ENCODE measurements at places on chromosomes 5 and 9. TPM values are rescaled to one million over a fixed set of nuclear protein-coding genes. Genes with fewer than 3 reads are reported as not detected.

Gene MEIKIN
- total RNA-seq: not detected

Gene PCDHGA4
- 13.7 TPM for total RNA-seq

Gene CDH9
- not detected for total RNA-seq

Gene SHB
- total RNA-seq: 21.4 TPM

Gene HARS2
- total RNA-seq: 21.3 TPM

Gene KCNV2
- total RNA-seq: not detected

DNA sequence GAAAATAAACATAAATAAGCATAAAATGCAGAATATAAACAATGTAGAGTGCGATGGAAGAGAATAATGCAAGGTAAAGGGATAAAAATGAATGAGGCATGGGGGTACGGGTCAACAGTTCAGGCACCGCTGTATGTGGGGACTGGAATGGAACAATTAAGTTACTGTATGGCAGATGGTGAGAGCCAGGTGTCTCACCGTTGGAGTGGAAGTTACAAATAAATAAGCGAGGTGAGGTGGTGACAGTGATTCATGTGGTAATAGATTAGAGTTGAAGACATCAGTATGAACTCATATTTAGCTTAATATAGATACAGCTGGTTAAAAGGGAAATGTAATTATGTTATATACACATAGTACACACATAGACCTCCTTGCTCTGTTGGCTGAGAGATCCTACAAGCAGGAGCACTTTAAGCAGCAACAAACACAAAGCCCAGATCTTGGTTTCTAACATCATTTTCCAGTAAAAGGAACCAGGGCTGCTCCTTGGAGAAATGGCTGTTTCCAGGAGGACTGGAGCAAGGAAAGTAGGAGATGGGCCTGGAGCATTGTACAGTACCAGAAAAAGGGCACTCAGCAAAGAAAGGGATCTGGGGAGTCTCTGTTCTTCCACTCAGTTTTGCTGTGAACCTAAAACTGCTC lies 2.4 kb upstream of the OMD start:
- DNase-seq: no peak

DNA sequence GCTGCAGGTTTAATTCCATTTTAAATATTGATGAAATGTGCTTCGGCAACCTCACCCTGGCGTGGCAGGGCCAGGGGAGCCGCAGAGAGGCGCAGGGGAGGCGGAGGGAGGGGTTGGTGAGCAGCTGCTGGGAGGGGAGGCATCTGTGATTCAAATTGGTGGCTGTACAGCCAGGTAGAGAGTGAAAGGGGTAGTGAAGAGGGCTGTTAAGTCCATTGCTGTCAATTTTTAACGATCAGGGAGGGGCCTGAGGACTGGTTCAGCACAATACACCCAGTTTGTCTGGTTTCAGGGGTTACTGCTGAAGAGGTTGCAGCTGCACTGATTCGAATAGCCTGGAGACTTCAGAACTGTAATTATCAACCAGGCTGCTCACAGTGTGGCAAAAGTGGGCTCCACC lies 31.3 kb downstream of the LHX6 start:
- DNase-seq: no peak

DNA sequence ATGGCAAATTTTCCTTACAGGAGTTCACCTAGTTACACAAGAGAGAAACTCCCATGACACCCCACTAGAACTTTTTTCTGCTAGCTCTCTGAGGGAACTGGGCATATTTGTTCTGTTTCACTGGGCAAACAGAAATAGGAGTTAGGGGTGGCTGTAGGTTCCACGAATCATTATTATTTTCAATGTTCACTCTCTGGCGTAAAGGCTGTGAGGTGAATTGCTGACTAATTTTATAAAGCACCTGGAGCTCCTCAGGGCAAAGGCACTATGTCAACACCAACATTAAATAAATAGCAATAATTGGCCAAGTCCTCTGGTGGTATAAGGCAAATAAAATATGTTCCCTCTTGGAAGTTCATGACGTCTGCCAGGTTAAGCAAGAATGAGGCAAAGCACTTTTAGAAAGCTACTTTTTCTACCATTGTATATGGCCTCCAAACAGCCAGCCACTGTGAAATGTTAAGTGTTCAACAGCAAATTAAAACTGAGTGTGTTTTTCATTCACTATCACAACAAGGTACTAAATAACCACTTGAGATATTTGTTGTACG lies 344.6 kb downstream of the PDE4D start:
- DNase-seq: no peak

DNA sequence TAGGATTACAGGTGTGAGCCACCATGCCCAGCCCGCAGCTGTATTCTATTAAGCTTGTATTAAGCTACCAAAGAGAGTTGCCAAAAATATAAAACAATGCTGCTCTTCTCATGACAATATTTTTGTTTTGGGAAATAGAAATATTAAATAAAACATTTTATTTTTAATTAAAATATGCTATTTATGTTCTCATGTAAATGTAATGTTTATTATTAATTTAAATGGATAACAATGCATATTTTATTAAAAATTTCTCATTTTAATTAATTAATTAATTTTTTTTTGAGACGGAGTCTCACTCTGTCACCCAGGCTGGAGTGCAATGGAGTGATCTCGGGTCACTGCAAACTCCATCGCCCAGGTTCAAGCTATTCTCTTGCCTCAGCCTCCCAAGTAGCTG lies 117.5 kb downstream of the ANKRD55 start:
- no peak for DNase-seq

- DNase-seq: no peak
Observed at GRCh38 chr5:118531276-118531675, 457.1 kb downstream of the DTWD2 start.

- DNase-seq: peak; percentile 61
Observed at GRCh38 chr5:141420855-141421488, at the start of gene PCDHGA11. PCDHGA11 (plus strand) TSS chr5:141421051; CDS start chr5:141421228, 177 bp downstream.

DNA sequence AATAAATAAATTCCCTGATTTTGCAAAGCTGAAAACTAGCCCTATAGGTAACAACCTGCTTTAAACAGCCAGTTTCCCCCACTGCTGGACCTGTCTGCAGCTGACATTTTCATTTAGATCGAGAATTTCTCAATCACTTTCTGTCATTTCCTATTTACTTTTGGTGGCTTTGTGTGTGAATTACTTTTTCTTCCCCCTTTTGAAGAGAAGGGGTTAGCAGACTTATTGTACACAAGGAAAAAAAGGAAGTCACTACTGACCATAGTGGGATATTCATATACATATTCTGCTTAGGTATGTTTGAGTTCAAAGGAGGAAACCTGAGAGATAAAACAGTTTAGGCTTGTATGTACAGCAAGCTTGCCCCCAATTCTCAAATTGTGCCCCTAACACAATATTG lies 27.0 kb upstream of the IFNB1 start:
- no peak for DNase-seq

DNA sequence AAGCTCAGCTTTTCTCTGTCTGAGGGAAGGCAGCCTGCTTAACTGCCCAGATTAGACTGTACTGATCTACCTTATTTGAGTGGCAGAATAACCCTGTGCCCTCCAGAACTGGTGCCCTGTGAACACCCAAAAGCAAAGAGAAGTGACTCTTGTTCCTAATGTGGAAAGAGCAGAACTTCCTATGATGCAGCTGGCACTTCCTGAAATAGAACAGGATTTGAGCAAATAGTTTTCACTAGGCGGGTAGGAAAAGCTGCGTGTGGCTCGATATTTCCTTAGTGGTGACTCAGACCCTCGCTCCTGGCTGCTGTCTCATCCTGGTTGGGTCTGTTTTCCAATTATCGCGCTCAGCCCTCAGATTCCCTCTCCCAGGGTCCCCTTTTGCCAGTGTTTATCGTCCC lies 89.9 kb downstream of the SH3TC2 start:
- DNase-seq: peak; percentile 54

- DNase-seq: peak; percentile 36
Observed at GRCh38 chr9:95508242-95508967, 8.4 kb downstream of the PTCH1 start.

DNA sequence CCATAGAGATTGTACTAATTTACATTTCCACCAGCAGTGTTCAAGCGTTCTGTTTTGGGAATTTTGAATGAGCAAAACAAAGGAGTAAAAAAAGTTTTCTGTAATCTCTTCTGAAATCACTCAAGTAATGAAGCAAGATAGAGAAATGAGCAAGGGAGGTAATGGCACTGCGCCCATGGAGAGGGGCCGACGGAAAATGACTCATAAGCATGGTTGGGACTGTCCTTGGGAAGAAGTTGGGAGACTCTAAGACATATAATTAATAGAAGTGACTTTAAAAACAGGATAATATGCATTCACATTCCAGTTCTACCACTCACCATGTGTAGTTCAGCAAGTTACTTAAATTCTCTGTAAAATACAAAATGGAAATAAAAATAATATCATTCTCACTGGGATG lies 62.5 kb upstream of the C5orf46 start:
- DNase-seq: no peak

DNA sequence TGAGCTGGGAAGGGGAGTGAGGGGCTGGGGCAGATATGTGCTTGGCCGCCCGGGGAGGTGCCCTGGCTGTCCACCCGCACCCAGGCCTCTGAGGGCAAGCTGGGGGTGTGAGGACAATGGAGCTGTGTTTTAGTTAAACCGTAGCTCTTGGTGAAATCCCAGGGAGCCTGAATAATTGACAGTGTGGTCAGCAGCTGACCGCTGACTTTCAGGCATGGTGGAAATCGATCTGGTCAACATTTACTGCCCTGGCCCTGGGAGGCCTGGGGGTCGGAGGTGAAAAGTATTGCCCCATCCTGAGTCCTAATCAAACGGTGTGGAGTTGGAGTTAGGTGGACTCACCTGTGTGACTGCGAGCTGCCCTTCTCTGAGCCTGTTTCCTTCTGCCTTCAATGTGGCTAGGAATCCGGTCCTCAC lies 31.2 kb upstream of the CRB2 start:
- no peak for DNase-seq

GRCh38 chr9:81141961-81142360 lies 547.4 kb downstream of the TLE1 start:
- DNase-seq: no peak

DNA sequence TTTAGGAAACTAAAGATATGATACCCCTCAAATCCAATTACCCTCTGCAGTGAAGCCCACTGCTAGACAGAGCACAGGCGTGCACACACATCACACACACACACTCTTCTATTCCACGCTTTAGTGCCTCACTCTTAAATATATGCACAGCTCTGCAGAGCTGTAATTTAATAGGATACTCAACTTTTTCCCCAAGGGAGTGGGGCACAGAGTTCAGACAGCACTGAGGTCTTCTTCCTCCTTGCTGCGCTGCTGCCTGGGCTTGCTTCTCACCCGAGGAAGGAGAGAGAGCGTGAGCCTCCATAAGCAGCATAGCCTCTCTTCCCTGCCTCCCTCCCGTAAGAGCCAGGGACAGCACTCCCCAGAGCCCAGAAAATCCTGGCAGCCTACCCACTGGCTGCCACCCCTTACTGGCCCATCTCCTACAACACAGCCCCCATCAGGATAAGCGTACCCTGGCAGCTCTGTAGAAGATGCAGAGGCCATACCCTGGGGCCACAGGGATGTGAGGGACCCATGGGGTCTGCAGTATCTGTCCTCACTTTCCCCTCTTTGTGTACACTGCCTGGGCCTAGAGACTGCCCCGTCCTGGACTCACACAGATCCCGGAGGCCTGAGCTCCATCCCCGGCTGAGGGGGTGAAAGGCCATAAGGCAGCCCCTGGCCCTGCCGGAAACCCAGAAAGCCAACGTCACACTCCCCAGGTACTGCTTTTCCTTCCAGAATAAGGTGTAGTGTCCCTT lies 102.1 kb downstream of the C5orf15 start:
- no peak for DNase-seq

DNA sequence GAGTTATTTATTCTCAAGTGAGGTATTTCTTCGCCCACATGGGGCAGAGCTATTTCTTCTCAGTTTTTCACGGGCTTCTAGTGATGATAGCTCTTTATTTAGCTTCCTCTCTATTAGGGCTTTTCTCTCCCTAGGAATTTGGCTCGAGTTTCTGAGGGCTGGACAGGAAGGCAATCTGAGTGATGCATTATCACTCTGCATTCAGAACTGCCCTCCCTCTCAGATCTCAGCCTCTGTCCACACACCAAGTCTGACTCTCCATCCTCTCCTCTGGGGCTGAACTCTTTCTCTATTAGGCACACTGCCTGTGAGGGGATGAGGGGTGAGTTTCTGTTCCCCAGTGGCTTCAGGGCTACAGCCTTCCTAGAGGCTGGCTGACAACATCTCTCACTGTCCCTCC lies 14.9 kb upstream of the SCAMP1 start:
- no peak for DNase-seq

DNA sequence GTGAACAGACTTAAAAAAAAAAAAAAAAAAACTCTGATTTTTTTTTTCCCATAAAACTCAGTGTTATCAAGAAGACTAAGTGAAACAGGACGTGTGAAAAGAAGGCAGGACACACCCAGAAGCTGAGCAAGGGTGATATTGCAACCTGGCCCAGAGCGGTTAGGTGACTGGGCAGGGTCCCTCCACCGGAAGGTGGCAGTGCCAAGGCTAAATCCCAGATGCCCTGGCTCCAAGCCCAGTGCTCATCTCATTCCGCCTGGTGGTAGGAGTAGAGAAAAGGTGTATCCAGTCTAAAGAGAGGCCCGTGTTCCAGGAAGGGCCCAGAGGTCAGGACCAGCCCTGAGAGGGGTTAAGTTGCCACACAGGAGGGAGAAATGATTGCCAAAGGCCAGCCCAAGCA lies 51.5 kb upstream of the SAP30L start:
- DNase-seq: no peak

DNA sequence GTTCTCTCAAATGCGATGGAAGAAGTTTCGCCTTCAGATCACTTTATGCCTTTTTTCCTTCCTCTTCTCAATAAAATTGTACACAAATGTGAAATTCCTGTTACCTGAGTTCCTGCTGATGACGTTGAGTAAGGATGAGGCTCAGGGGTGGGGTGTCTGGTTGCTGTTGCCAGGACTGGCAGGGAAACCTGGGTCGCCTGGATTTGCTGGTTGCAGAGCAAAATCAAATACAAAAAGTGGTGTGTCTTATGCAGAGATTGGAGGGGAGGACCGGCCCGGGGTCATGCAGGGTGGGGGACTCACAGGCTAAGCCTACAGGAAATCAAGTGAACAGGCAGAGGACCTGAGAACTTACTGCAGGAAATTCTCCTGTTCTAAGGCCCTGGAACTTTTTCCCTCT lies 39.2 kb downstream of the ANXA2R start:
- no peak for DNase-seq

DNA sequence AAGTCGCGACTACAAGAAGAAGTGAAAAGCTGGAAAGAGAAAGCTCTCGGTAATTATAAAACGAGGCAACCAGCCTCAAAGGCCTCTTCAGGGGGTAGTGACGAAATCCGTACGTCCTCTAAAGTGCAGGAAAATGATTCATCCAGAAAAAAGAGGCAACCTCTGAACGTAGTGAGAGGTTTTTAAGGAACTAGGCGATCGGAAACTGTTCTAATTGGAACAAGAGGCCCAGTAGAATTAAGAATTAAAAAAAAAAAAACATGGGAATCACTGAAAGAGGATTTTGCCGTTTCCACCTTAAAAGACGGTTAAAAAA lies 1.0 kb downstream of the CSNK1A1 start:
- no peak for DNase-seq

GRCh38 chr5:148957591-148958202 lies 105.2 kb downstream of the SH3TC2 start:
- DNase-seq: peak; percentile 20

DNA sequence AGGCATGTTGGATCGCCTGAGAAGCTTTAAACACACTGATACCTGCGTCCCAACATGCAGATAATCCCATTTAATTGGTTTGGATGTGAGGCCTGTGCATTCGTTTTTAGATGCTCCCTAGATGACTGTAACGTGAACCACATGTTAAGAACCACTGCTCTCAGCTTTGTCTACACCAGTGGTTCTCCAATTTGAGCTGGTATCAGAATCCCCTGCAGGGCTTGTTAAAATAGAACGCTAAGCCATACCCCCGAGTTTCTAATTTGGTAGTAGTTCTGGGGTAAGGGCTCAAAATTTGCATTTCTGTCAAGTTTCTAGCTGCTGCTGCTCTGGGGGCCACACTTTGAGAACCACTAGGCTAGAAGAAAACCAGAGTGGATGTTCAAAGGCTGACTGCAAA lies 74.7 kb downstream of the S1PR3 start:
- DNase-seq: no peak

All from heart left ventricle (tissue), 16 donors.